ENCODE measurements at places on chromosomes 5 and 9.

- no peak for DNase-seq
Measured at GRCh38 chr9:137545123-137545522, 5.1 kb downstream of the PNPLA7 start.

- DNase-seq: no peak
Measured at GRCh38 chr5:119996128-119996527, 366.8 kb downstream of the FAM170A start.

DNA sequence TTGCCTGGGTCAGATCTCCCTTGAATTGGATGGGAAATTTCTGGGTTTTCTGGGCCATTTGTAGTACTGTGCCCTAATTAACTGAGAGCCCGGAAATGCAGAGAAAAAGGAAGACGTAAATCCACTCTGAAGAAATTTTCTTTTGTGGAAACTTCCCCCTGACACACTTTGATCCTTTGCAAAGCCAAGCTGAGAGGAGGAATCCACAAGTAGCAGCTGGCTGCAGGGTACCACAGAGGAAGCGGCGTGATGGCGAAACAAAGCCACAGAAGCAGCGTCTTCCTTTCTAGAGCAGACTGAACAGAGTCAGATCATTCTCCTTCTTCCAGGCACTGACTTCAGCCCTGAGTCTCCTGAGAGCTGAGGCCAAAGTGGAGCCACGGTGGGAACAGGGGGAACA, 47.1 kb upstream of the ZNF354A start:
- DNase-seq: no peak

DNA sequence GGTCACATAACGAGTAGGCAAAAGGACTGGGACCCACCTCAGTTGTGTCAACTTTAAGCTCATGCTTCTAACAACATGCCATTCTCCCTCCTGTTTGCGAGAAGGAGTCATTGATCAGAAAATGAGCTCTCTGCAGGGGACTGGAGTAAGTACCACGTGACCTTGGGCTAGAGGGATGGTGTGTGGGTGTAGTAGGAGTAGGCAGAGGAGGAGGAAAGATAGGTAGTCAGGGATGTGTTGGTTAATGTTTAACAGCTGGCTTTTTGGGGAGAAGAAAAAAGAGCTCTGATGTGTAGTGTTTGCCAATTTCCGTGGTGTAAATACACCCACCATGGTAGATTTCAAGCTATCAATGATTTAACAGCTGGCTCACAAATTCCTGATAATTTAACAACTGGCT, 160.3 kb upstream of the TBC1D2 start:
- no peak for DNase-seq

DNA sequence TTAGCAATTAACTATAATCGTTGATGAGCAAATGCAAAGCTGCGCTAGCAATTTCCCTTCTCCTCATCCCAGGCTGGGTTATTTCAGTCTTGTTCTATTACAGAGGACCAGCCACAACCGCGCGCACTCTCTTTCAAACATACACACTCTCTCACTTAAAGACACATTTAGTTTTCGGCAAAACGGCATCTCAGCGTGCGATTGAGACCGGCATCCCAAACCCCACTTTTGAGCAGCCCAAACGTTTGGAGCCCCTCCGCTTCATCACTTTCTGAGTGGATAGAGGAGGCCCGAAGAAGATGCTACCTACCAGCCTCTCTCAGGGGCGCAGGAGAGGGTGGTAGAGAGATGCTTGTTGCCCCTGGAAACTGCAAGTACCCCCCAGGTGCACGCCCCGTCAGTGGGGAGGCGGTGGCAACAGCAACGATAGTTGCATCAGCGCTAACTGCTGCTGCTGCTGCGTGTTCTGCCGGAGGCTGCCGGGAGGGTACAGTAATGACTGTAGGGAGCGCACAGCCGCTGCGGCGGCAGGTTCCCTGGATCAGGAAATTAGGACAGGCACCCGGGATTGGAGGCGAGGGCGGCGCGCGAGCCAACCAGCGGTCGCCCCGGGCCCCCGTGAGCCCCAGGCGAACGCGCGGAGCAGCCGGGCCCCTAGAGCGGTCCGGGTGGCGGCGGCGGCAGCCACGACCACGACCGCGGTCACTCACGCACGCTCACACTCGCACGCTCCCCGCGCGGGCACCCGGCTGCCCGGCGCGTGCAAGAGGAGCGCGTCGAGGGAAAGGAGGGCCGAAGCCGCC, 467 bp upstream of the VLDLR start:
- peak; percentile 75 for DNase-seq

GRCh38 chr5:143354025-143354424, 49.5 kb downstream of the NR3C1 start:
- no peak for DNase-seq

- DNase-seq: no peak
Measured at GRCh38 chr9:133700819-133701320, 37.3 kb downstream of the SARDH start.

DNA sequence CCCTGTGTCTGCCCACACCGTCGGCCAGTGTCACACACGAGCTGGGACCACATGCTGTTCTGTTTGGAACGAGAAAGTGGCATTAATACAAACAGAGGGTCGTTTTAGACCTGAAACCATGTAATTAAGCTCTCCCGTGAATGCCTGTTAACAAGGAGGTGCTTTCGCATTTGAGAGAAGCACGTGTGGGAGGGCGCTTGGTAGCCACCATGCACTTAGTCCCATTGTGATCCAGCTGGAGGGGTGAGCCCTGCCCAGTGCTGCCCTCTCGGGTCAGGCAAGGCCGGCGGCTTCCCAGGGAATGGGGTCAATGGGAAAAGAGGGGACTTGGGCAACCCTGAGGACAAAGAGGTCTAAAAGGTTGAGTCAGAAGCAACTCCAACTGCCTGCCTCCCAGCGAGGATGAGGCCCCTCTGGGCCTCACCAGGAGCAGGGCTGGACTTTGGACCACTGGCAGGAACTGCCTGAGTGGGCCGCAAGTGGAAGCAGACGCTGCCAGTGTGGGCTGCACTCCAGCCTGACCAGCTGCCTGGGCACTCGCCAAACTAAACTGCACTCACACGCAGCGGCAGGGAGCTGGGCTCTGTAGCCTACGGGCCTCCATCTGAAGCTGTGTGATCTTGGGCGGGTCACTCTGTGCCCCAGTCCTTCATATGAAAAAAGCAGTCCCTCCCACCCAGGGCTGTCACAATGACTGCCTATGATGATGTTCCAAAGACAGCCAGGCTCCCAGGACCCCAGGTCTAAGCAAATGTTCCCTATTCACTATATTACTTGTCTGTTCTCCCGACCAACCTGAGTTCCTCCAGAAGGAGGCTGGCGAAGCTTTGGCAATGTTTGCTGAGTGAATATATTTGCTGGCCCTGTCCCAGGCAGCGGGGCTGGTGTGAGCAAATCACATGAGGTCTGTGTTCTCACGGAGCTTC, 195.7 kb downstream of the CDK5RAP2 start:
- no peak for DNase-seq

GRCh38 chr5:55892479-55892878, 41.3 kb downstream of the IL31RA start:
- no peak for DNase-seq

- DNase-seq: no peak
Measured at GRCh38 chr5:167638816-167639215, 652.6 kb upstream of the WWC1 start.

- no peak for DNase-seq
Measured at GRCh38 chr9:9387511-9388115, 1225.2 kb downstream of the PTPRD start.

- no peak for DNase-seq
Measured at GRCh38 chr9:106616026-106616425, 246.9 kb upstream of the ZNF462 start.

DNA sequence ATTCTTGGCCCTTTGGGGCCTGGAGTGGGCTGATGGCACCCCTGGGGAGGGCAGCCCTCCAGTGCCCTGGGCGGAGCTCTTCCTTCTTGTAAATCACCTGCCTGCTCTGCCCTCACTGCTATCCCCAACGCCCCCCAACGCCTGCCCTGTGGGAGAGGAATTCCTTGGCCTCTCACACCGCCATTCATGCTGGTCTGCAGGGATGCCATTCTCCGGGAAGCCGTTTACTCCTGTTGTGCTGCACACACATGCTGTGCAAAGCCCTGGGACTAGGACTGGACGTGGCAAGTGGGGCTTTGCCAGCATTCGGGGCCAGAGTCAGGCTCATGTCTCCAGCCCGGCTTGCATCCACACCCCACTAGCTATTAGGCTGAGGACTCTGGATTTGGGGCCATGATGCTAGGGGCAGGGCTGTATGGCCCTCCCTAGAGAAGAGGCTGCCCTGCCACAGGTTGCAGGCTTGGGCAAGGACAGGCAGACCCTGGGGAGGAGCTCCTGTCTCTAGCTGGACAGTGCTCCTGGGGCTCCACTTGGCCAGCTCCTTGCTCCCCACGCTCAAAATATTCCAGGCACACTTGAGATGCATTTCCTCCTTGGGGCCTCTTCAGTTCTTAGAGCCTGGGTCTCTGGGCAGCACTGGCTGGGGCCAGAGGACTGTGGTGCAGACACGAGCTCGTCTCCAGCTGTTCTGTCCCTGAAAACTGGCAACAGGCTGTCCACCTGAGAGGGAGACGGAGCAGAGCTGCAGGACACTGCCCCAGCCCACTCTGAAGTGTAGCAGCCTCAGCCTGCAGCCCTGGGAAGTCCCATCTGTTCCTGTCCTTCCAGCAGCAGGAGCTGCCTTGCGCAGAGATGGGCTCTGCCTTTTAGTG, 226.9 kb downstream of the CACNA1B start:
- DNase-seq: no peak

All from right lung (tissue), 10 donors.